Endothelial cell of umbilical vein (primary cell): ENCODE measurements at places on chromosomes 4 and X. TPM values are rescaled to one million over a fixed set of nuclear protein-coding genes. Genes with fewer than 3 reads are reported as not detected.

DNA sequence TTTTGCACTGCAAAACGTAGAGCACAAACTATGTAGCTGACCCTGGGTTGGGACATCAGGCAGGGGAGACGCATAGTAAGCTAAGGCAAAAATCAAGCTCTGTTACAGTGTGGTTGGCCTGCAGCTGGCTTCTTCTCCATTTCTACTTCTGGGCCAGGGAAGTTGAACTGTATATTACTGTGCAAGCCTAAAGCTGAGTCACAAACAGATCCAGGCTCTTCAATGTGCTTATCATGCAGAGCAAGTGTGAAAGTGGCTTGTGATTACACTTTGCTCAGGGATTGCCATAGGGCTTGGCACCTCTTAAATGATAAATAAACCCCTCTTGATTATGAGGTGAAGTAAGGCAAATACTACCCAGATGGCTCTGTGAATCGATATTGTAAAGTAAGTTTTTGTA, 40.5 kb downstream of the CLDN34 start:
- no peak for DNase-seq

DNA sequence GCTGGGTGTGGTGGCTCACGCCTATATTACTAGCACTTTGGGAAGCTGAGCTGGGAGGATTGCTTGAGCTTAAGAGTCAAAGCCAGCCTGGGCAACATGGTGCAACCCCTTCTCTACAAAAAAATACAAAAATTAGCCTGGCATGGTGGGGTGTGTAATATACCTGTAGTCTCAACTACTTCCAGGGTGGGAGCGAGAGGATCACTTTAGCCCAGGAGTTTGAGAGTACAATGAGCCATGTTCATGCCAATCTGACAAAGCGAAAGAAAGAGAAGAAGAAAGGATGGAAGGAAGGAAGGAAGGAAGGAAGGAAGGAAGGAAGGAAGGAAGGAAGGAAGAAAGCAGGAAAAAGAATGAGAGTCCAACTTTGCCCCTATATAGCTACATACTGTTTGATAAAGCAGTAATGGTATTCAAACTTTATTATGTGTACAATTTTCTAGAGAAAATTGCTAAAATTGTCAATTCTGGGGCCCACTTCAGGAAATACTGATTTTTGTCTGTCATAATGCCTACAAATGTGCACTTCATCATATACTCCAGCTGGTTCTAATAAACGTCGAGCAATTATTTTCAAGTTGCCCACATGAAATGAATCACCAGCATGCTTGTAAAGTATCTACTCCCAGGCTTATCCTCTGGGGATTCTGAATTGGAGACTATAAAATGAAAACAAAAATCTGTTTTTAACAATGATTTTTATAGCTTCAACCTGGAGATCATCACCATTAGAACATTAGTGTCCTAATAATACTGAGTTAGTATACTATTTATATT, 132.3 kb downstream of the NDST4 start:
- no peak for DNase-seq

The RBMX gene
- polyA plus RNA-seq = 99.1 and 117 TPM in 2 replicates

The GPM6B gene
- 0.16 and 0.30 TPM in 2 replicates for polyA plus RNA-seq
